ENCODE measurements at places on chromosomes 16 and 17. TPM values are rescaled to one million over a fixed set of nuclear protein-coding genes. Genes with fewer than 3 reads are reported as not detected.

GRCh38 chr16:11196286-11196828, 59.6 kb downstream of the SOCS1 start:
- peaks cover 13% of the 10 kb centered on the region for H3K36me3 ChIP-seq
- H3K4me1 ChIP-seq = no peaks in the 10 kb centered on the region
- no peak overlapping the region for H3K4me3 ChIP-seq
- DNase-seq = no peak
- no peaks in the 10 kb centered on the region for H3K27me3 ChIP-seq

DNA sequence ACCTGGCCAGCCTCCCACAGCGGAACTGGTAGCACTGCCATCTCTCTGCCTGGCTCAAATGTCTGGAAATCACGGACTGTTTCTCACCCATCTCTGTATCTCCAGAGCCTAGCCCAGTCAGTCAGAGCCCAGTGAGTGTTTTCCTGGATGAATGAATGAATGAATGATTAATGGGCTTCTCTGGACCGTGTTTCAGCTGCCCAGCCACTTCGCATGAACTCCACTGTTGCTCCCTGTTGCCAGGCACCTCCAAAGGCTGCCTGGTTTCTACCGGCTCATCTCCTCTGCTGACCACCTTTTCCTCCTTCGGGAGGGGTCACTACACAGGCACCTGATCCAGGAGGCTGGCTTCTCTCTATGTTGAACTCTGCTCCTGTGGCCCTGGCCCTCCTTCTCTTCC, 91.0 kb upstream of the SDK2 start:
- no peaks in the 10 kb centered on the region for H3K36me3 ChIP-seq
- H3K27me3 ChIP-seq = peaks cover 8% of the 10 kb centered on the region
- H3K4me3 ChIP-seq = no peak overlapping the region
- no peak overlapping the region for H3K27ac ChIP-seq

- H3K4me1 ChIP-seq = peaks cover 37% of the 10 kb centered on the region
- no peaks in the 10 kb centered on the region for H3K36me3 ChIP-seq
- H3K4me3 ChIP-seq = peak within 1 kb of the TSS; percentile 86
- H3K27me3 ChIP-seq = no peaks in the 10 kb centered on the region
Measured at GRCh38 chr16:25257470-25257955, at the start of gene ZKSCAN2. ZKSCAN2 (minus strand) TSS chr16:25257845; CDS start chr16:25257127, 718 bp downstream.

GRCh38 chr17:44267165-44267455, 825 bp downstream of the SLC4A1 start:
- no peak overlapping the region for H3K27ac ChIP-seq
- H3K27me3 ChIP-seq = no peaks in the 10 kb centered on the region
- no peaks in the 10 kb centered on the region for H3K4me1 ChIP-seq
- no peak overlapping the region for H3K4me3 ChIP-seq
- H3K36me3 ChIP-seq = no peaks in the 10 kb centered on the region

DNA sequence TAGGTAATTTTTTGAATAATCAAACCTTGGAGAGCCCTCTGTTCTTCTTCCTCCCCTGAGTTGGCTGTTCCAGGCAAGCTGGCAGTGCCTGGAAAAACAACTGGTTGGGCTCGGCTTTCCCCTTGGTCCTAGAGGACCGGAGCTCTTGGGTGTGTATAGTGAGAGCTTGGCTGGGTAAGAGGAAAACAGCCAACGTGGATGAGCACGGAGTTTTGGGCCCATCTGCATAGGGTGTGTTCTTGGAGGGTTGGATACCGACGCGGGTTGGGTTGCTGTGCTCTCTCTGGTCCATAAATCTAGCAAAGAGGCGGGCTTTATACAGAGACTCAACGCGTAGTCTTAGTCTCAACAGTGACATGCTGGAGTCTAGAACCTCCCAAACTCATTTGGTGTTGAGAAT, 23.2 kb downstream of the ITGB3 start:
- peak overlapping the region; percentile 0 for H3K27ac ChIP-seq
- no peak overlapping the region for H3K4me3 ChIP-seq
- no peaks in the 10 kb centered on the region for H3K36me3 ChIP-seq
- peaks cover 37% of the 10 kb centered on the region for H3K4me1 ChIP-seq

GRCh38 chr17:3647769-3648555, 11.4 kb downstream of the CTNS start:
- no peak for DNase-seq
- H3K27ac ChIP-seq = no peak overlapping the region
- H3K4me3 ChIP-seq = no peak overlapping the region
- no peaks in the 10 kb centered on the region for H3K4me1 ChIP-seq

The SUMO2 gene
- 67.7 TPM for total RNA-seq

GRCh38 chr17:17811381-17812210, 25.2 kb downstream of the SREBF1 start:
- H3K27ac ChIP-seq = no peak overlapping the region
- H3K4me1 ChIP-seq = peaks cover 30% of the 10 kb centered on the region
- no peaks in the 10 kb centered on the region for H3K27me3 ChIP-seq
- peaks cover 75% of the 10 kb centered on the region for H3K36me3 ChIP-seq
- no peak for DNase-seq

- H3K27ac ChIP-seq = no peak overlapping the region
Measured at GRCh38 chr16:15509593-15510535, 75.5 kb downstream of the BMERB1 start.

DNA sequence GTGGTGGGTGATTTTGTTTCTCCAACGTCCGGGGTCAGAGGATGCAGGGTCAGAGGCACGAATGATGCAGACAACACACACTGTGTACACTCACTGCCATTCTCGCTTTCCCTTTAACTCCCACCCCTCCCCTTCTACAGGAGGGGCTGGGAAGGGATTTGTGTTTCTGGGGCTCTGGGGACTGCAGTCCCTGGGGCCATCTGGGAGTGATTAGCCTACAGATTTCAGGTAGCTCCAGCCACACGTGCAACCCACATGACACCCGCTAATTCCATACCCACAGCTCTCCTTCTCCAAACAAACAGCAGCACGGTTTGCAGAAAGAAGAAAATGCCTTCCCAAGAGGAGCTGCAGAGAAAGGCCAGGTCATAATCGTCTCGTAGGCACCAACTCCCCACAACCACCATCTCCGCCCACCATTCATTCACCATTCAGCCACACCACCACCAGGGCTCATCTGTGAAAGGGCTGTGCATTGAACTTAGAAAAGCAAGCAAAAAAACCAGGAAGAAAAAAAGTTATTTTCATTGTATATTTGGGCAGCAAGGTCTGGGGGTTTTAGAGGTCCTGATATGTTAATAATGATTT, 9.4 kb upstream of the SOX9 start:
- H3K36me3 ChIP-seq = no peaks in the 10 kb centered on the region
- no peak for DNase-seq
- H3K27ac ChIP-seq = no peak overlapping the region
- H3K4me3 ChIP-seq = no peak overlapping the region

DNA sequence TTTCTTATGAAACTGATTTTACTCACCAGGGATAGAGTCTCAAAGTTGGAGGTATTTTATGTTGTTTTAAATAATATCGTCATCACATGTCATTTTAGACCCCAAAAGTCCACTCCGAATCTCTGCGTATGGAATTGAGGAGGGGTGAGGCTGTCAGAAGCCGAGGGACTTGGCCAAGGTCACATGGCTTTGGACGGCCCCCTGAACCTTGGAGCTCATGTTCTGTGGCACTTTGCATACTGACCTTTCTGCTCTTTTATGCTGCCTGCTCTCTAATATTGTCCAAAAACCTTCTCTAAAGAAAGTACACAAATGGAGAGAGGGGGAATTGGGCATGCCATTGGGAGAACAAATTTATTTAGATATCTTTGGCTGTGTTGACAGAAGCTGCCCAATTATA, 700.0 kb downstream of the WWOX start:
- no peaks in the 10 kb centered on the region for H3K4me1 ChIP-seq
- no peak overlapping the region for H3K4me3 ChIP-seq
- H3K27me3 ChIP-seq = no peaks in the 10 kb centered on the region
- no peak overlapping the region for H3K27ac ChIP-seq
- no peaks in the 10 kb centered on the region for H3K36me3 ChIP-seq

- no peaks in the 10 kb centered on the region for H3K27me3 ChIP-seq
- peak overlapping the region; percentile 34 for H3K27ac ChIP-seq
- peaks cover 27% of the 10 kb centered on the region for H3K4me1 ChIP-seq
- peaks cover 39% of the 10 kb centered on the region for H3K36me3 ChIP-seq
- no peak for DNase-seq
Measured at GRCh38 chr17:78408476-78409050, 30.1 kb downstream of the PGS1 start.

GRCh38 chr17:31724619-31725018, 134.4 kb downstream of the COPRS start:
- H3K4me1 ChIP-seq = peaks cover 2% of the 10 kb centered on the region
- no peak overlapping the region for H3K4me3 ChIP-seq
- no peak for DNase-seq
- no peak overlapping the region for H3K27ac ChIP-seq
- H3K36me3 ChIP-seq = no peaks in the 10 kb centered on the region

The KRTAP1-5 gene
- total RNA-seq = not detected
